Activated CD8-positive, alpha-beta memory T cell treated with anti-CD3 and anti-CD28 coated beads for 1 hour (primary cell): ENCODE measurements at places on chromosomes 4 and X.

DNA sequence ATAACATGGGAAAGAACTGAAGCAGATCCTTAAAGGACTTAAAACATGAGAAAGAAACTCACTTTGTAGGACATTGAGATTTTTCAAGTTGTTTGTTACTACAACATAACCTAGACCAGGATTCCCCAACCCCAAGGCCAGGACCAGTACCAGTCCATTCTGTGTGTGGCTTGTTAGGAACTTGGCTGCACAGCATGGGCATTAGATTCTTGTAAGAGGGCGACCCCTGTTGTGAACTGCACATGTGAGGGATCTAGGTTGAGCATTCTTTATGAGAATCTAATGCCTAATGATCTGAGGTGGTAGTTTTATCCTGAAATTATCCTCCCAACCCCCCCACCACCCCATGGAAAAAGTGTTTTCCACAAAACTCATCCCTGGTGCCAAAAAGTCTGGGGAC, 566.1 kb downstream of the KCTD8 start:
- no peak for DNase-seq

DNA sequence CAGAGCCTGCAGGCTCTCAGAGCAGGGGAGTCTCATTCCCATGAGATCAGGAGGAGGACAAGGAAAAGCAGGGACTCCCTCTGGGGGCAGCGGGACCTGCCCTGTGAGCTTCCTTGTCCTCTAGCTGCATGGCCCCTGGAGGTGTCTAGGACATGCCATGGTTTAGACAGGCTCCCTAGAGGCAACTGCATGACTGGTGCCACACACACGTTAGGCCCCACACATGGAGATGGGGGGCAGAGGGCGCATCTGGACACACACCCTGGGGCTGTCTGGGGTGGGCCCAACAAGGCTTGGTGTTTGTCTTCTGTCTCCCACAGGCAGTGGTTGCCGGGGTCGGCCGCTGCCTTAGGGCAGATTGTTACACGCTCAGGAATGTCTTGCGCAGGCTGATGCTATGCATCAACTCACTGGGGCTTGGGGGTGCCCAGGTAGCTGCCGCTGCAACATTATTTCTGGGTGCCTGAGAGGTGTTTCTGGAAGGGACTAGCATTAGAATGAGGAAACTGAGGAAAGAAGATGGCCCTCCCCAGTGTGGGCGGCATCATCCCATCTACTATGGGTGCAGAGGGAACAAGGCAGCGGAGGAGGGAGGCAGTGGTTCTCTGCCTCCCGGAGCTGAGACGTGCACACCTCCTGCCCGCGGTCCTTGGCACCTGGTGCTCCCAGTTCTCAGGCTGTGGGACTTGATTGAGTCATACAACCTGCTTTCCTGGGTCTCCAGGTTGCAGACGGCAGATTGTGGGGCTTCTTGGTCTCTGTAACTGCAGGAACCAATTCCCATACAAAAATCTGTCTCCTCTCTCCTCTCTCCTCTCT, 32.1 kb upstream of the GPR78 start:
- DNase-seq = no peak

DNA sequence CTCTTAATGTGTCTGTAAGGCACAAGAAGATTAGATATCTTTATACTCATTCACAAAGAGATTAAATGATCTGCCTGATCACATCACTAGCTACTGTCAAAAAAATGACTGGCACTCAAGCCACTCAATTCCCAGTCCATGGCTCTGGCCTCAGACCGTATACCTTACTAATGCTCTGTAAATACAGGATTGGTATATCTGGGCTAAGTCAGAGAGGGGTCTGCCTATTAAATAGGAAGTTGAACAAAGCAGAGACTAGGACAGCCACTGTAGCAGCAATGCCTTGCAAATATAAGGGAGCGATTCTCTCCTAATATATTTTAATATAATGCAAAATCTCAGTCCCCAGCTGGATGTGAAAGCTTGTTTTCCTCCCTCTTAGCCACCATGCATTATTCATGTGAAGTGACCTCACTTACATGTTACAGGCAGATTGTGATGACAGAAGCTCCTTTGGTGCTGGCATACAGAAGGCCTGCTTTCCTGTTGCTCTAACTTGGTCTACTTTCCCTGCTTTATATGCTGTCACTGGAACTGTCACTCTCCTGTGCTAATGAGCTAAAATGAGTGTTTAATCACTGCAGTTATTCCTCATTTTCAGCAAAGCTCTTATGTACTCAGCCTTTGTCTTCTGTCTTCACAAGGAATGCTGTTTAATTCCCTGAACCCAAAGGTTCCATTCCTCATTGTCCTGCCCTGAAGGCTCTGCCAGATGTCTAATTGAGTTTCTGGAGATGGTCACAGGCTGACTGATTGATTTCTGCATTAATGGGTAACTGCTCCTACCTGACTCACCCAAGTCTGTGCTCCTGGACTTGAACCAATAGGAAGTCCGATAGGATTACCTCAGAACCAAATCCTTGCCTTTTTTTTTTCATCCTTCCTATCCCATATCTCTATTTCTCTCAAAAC, 578.2 kb downstream of the KLHL13 start:
- DNase-seq = no peak

DNA sequence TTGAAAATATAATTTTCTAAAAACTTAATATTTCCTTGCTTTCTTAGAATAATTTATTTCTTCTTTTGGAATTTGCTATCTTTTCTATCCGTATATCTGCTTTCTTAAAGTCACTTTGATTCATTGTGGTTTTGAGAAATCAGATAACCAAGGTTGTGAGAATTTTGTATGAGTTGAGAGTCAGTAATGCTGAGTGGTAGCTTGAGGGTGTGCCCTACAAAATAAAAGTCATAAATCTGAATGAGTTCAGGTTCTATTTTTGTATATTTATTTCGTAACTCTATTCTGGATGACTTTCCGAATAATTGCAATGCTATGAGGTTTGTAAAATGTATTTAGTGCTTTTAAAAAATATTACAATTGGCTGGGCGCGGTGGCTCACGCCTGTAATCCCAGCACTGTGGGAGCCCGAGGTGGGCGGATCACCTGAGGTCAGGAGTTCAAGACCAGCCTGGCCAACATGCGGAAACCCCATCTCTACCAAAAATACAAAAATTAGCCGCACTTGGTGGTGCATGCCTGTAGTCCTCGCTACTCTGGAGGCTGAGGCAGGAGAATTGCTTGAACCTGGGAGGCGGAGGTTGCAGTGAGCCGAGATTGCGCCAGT, 8.9 kb downstream of the COPS4 start:
- DNase-seq = no peak

GRCh38 chr4:42672359-42673081, 15.6 kb upstream of the ATP8A1 start:
- no peak for DNase-seq

DNA sequence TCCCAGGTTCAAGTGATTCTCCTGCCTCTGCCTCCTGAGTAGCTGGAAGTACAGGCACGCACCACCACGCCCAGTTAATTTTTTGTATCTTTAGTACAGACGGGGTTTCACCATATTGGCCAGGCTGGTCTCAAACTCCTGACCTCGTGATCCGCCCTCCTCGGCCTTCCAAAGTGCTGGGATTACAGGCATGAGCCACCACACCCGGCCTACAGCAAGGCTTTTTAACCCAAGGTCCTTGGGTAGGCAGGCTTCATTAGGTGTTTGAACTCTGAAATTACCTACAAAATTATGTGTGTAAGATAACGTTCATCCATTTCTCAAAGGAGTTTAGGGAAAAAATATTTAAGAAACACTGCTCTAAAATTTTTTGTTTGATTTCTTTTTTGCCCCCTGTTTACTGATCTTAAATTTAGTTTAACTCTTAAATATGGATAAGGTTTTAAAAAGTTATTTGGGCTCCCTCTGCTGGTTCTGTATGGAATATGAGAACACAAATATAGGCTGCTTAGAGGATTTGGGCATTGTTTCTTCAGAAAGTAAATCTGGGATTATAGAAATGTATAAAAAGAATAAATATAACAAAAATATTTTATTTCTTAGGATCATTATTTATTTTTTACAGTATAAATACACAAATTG, 92.8 kb downstream of the CBR4 start:
- no peak for DNase-seq

DNA sequence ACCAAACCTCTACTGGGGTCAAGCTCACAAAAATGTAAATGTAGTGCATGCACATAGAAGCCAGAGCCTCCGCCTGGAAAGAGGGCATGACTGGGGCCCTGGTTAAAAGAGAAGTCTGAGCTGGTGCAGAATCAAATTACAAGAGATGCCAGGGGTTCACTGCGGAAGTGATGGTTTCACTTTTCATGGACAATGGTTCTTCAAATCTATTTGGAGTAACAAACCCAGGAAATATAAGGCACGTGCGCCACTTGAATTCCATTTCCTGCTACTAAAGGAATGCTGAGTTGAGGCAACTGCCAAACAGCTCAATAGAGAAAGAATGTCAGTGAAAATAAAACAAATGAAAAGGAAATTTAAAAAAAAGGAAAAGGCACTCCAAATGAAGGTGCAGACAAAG, 79.8 kb downstream of the FUNDC1 start:
- DNase-seq = no peak

GRCh38 chr4:147453561-147454141, 27.2 kb upstream of the EDNRA start:
- no peak for DNase-seq

GRCh38 chr4:172830295-172830764, 338.3 kb upstream of the GALNT7 start:
- no peak for DNase-seq

DNA sequence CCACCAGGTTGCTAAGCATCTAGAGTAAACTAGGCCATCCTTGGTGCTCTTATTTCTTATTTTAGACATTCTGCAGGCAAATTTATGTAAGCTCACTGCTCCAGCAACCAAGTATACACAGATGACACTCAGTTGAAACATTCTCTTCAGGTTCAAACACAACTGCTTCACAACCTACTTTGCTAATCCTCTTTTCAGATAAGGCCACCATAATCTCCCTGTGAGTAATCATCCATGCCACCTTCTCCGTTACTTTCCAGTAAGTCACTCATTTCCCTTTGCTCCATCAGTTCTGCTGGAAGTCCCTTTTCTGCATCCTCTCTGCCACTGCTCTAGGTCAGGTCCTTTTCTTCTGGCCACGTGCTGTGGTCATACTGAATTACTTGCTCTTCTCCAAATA, 120.2 kb upstream of the WDFY3 start:
- DNase-seq = no peak

DNA sequence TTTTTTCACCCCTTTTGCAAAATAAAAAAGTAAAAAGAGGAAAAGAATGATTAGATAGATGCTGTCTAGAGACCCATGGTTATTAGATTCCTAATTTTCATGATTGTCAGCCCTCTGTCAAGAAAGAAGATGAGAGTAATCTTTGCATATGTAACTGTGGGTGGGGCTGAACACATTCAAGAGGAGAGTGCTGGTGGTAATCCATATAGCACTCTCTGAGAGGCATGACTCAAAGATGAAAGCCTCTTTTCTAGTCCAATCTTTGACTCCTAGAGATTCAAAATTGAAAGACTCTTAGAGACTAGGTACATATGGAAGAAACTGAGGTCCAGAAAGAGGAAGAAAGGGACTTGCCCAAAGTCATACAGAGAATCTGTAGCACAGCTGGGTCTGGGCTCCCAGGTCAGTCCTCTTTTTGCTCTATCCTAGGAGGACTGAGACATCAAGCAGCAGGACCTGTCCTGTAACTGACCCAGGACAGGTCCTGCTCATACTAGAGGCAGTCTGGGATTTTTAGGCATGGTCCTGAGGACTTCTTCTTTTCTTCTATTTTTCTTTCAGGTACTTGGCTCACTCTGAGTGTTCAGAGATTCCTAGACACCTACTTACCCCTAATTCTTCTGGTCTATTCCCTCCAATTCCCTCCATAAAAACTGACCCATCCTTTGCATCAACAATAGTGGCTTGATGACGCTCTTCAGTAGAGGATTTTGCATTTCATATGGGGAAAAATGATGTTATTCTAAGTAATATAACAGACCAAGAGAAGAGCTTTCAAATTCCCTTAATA, 23.8 kb downstream of the VSIG4 start:
- DNase-seq = no peak

GRCh38 chr4:7151668-7152227, 40.6 kb upstream of the SORCS2 start:
- no peak for DNase-seq

DNA sequence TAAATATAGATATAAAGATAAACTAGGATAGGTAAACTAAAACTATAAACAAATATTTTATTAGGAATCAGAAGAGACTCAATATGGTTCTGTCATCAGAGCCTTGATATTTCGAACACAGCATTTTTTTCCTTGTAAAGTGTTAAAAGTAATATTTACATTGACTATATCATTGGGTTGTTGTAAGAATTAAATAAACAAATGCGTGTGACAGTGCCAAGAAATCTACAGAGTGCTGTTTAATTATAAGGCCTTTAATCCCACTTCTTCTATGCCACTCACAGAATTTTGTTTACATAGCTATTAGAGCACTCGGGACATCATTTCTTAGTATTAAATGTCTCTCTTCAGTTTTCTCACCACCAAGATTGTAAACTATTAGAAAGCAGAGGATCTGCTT, 807.4 kb downstream of the FSTL5 start:
- no peak for DNase-seq

DNA sequence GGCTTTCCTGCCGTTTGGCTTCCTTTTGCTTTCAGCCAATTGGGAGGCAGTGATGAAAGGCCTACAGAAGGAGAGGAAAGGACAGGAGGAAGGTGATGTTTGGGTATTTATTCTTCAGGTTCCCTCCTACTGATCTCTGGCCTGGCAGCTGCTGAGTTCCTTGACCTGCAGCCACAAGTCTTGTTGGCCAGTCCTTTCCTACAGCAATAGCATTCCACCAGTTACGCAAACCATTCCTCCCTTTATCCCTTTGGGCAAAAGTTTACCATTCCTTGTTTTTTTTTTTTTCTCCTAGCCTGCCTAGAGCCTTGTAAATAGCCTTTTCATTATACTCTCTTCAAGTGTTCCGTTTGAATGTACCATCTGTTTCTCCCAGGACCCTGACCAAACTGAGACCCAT, 198.1 kb upstream of the FTHL17 start:
- DNase-seq = no peak

DNA sequence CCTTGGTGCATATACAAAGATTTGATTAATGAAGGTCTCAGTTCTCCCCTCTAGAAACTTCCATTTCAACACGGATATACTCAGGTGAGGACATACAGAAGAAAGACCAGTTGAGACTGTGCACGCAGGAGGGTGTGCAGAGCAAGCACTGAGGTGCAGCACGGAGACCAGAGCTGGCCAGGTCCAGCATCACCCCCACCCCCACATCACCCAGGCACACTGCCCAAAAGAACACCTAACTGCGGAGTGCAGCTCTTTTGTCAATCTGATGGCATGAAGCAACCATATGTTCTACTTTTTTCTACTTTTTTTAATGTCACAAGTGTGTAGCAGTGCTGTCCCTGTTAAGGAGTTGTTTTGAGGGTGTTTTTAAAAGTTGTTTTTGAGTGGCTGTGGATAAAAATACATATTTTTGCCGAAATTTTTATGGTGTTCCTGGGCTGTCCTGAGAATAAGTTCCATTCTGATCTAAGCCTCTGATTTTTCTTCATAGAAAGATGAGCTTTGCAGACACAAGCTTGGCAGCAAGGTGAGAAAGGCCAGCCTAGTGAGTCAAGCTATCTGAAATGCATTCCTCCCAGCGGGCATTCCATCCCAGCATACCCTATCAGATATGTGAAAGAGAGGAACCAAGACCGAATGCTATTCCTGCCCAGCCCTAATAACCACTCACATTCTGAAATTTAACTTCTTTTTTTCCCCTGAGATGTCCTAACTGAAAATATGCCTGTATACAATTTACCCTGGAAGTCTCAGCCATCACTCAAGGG, 173.7 kb downstream of the PTTG2 start:
- DNase-seq = no peak
